ENCODE measurements at places on chromosomes 5 and 9.

- no peak for DNase-seq
Measured at GRCh38 chr5:155886311-155887031, 440.5 kb upstream of the SGCD start.

DNA sequence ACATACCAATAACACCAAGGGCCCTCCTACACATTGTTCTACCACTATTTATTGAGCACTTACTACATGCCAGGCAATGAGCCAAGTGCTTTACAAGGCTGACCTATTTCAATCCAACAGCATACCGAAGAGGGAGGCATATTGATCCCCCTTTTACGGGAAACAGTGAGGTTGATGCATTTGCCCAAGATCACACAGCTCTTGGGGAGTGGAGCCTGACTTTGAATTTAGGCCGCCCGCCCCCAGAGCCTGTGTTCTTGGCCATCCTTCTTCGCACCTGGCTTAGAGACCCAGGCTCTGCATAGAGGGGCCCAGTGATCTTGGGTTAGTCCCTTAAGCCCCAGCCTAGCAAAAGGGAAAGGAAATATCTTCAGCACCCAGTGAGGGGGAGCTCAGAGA, 158.1 kb upstream of the IER5L start:
- no peak for DNase-seq

DNA sequence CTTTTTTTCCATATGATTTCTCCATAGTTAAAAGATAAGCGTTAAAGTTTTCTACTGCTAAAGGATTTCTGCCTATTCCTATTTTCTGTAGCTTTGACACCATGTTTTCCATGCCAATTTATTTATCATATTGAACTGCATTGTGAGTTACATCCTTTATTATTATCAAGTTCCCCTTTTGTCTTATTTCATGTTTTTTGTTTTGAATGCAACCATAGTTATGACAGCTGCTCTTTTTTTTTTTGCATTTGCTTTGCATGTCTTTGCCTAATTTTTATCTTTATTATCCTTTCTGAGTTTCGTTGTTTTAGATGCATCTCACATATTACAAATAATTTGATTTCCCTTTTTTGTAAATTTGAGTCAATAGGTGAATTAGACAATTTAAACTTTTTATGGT, 161.5 kb downstream of the DEPDC1B start:
- DNase-seq = no peak

- DNase-seq = peak; percentile 74
Measured at GRCh38 chr5:140295414-140295813, 7.5 kb downstream of the PFDN1 start.

GRCh38 chr9:125190361-125190801, 778 bp upstream of the PPP6C start:
- DNase-seq = no peak

- peak; percentile 19 for DNase-seq
Measured at GRCh38 chr5:141753971-141754713, 72.1 kb upstream of the ARAP3 start.

- DNase-seq = no peak
Measured at GRCh38 chr5:96881511-96882115, 5.3 kb downstream of the ERAP2 start.

DNA sequence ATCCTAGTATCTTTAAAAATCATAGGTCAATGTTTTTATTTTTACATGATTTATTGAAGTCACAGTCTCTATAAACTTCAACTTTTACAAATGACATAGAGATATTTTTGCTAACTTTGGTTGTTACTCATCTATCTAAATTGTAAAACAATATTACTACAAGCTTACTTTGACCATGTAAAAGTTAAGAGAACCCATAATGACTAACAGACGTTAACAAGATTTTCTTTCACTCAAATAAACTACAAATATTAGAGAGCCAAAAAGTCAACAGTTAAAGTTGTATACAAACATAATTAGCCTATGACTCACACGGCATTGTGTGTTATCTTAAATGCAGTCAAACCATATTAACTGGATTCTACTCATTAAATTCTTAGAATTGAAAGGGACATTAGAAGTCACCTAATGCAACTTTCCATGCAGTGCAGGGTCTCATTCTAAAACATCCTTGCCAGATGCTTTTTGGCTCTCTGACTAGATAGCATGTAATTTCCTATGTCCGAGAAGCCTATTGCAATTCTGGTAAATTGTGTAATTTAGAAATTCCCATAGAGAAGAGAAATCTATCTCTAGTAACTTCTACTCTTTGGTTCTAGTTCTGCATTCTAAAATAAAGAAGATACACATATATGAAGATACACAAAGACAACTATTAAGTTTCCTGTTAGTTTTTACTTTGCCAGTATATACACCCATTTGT, 42.2 kb upstream of the UGT3A2 start:
- DNase-seq = no peak

- no peak for DNase-seq
Measured at GRCh38 chr9:8880060-8880459, 1080.5 kb upstream of the DMAC1 start.

DNA sequence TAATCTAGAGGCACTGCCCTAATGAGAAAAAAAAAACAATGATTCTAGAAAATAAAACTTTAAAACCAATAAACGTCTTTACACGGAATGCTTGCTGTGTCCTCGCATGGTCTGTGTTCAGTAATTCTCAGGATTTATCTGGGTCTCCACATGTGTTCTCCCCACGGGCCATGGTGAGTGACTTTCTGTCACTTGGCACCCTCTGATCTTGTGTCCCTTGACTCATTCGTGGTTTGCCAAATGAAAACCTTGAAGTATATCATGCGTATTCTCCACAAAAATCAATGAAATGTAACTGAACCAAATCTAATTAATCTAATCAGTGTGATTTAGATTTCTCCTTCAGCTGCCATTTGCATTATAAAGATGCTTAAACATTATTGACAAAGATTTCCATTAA, 48.0 kb downstream of the UBE2QL1 start:
- DNase-seq = no peak

GRCh38 chr9:110949081-110949480, 89.2 kb downstream of the LPAR1 start:
- no peak for DNase-seq

GRCh38 chr9:116381350-116381749, 227.8 kb downstream of the PAPPA start:
- DNase-seq = no peak

DNA sequence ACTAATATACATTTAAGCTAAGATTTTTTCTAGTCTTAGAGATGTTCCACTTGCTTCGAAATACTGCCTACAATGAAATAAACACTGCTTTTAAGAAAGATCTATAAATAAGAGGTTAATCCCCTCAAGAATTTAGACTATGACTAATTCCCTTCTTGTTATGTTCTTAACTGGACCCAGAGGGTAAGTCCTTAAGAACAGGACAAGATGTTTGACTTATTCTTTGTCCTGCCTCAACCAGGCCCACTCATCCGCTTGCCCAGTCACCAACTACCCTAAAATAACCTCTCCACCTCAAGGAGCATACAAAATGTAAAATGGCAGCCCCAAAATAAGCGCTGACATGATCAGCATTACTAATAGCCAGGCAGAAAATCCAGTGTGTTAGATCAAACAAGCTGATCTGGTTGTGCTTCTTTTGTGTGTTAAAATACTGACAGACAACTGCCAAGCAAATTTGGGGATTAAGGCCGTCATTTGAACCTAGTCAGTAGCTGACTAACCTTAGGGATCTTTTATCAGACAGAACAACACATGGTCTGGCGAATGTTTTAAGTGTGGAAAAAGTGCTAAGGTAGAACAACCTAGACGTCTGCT, 93.7 kb upstream of the SMC5 start:
- DNase-seq = no peak

- DNase-seq = no peak
Measured at GRCh38 chr9:121996783-121997182, 96.3 kb downstream of the TTLL11 start.

DNA sequence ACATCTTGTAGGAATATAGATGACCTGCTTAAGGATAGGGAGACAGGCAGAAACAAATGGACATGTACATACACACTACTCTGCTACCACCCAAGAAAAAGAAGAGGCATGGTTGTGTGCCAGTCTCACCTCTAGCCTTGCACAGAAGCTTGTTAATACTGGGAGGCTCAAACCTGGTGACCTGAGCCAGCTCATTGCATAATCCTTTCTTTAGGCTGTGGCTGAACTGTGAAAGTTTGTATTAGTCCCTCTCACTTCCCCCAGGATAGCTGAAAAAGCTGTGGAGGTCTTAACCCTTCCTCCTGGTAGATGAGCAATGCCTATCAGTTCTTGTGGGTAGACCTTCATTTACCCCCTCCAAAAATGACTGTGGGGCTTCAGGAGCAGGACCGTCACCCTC, 28.7 kb downstream of the TPD52L3 start:
- DNase-seq = no peak

DNA sequence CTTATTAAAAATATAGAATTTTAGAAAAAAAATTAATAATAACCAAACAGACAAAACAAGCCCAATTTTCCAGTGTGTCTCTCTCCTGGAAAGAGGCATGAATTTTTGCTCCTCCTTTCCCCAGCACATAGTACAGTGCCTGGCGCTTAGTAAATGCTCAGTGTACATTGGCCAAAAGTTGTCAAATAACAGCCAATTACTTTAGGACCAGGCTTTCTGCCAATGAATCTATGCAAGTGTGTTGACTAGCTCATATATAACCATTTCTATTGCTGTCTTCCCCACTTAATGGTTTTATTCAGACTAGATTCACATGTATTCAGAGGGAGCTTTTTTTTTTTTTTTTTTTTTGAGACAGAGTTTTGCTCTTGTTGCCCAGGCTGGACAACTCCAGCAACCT, 120.1 kb upstream of the CD180 start:
- DNase-seq = no peak

DNA sequence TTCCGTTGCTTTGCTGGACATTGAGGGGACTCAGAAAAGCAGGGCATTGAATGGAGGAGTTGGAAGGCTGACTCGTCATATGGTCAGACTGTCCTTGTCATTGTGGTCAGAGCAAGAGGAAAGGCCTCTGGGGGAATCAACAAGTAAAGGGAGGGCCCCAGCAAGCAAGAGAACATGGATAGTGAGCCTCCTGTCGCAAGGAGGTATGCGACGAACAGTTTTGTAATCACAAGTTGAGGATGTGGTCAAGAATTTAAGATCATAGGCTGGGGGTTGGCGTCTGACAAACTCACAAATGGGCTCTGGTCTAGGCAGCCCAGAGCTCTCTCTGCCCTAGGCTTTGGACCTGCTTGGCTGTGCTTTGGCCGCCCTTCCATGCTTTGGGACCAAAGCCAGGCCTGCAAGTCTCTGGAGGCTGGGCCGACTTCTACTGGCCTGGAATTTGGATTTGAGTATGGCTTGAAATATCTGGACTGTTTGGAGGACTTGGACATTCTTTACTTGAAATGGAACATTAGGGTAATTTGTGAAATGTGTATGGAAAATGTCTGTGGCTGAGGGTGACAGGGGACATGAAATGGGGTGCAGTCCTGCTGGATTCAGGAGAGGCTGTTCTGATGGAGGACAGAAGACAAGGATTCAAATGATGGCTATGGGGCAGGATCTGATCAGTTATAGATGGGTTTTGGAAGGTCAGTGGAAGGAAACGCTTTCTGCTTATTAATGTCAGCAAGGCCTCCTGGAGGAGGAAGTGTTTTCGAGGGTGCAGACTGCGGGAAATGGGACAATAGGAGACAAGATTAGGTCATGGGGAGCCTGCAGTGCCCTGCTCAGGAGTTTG, 19.2 kb upstream of the NDST1 start:
- no peak for DNase-seq

- DNase-seq = no peak
Measured at GRCh38 chr5:176485176-176485575, 37.0 kb downstream of the FAF2 start.

DNA sequence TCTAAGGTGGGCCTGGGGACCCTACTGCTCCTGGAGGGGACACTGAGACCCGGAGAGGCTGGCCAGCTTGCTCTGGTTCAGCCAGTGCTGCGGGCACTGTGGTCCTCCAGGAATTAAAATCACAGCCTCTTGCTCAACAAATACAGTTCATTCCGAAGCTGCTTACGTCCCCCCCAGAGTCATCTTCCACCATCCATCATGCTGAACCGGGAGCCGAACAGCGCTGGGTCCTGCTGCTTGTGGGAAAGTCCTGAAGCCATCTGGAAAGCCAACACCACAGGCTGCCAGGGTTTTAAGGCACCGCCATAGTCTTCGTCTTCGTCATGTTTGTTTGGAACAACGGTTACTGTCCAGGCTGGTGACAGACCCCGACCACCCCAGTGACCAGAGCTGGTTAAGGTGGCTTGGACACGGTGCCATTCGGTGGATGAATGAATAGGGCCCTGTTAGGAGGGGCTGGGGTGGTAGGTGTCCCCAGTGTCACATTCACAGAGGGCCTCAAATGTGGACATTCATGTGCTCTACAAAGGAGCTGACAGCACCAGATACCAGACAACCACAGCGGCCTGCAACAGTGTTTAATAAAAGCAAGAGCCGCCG, 81.6 kb upstream of the PHYKPL start:
- no peak for DNase-seq

GRCh38 chr9:107219486-107220077, 63.5 kb upstream of the RAD23B start:
- DNase-seq = no peak

DNA sequence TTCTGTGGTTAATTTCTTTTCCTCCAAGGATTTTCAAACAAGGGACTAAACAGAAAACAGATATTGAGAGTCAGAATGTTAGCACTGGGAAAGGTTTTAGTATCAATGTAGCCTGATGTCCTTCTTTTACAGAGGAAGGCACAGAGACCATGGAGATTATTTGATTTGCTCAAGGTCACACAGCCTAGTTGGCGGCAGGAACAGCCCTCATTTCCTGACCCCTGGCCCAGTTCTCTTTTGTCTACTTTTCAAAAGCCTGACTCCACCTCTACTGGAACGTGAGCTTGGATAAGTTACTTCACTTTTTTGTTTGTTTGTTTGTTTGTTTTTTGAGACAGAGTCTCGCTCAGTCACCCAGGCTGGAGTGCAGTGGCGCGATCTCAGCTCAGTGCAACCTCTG, 6.6 kb upstream of the NRG2 start:
- DNase-seq = no peak

- DNase-seq = no peak
Measured at GRCh38 chr9:118635416-118635815, 733.8 kb downstream of the BRINP1 start.

DNA sequence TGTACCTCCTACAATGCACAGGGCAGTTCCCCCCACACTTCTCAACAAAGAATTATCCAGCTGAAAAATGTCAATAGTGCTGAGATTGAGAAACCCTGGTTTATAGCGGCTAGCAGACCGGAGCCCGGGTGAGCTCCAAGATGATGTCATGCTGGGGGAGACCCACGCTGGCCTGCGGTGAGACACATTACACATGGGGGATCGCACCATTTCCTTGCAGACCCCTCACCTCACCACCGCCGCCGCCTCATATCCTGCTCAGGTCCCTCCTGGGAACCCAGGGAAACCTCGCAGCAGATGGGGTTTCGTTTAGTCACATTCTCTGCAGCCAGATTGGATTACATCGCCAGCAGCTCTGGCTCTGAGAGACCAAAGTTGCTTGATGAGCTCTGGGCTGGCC, 14.7 kb upstream of the TNC start:
- DNase-seq = peak; percentile 54

GRCh38 chr5:30099634-30100033, 1093.9 kb upstream of the CDH6 start:
- peak; percentile 0 for DNase-seq
